ENCODE measurements at places on chromosomes 12 and 14. TPM values are rescaled to one million over a fixed set of nuclear protein-coding genes. Genes with fewer than 3 reads are reported as not detected.

GRCh38 chr12:124170760-124171159 is 124.1 kb upstream of the RFLNA start:
- no peaks in the 10 kb centered on the region for H3K27me3 ChIP-seq
- peaks cover 5% of the 10 kb centered on the region for H3K4me1 ChIP-seq
- DNase-seq = no peak
- no peak overlapping the region for H3K27ac ChIP-seq
- no peak overlapping the region for H3K4me3 ChIP-seq

PRIMA1 gene
- total RNA-seq = 4.1 TPM

DNA sequence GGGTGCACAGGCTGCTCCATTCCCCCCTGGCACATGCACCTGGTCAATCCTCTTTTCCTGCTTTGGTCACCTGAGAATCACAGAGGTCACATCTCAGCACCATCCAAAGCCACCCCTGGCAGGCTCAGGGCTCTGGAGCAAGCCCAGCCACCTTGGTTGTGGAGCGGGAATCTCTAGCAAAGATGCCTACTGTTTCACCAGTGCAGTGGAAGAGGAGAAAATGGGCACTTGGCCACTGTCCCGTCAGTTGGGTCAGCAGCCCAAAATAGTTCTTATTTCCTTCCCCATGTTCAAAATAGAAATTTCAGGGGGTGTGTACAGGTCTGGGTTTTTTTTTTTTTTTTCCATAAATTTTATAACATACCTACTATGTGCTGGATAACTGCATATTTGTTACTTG is 18.3 kb downstream of the RTL1 start:
- H3K27me3 ChIP-seq = no peaks in the 10 kb centered on the region
- no peaks in the 10 kb centered on the region for H3K36me3 ChIP-seq
- no peak overlapping the region for H3K4me3 ChIP-seq

OR8S1 gene
- not detected for total RNA-seq

DNA sequence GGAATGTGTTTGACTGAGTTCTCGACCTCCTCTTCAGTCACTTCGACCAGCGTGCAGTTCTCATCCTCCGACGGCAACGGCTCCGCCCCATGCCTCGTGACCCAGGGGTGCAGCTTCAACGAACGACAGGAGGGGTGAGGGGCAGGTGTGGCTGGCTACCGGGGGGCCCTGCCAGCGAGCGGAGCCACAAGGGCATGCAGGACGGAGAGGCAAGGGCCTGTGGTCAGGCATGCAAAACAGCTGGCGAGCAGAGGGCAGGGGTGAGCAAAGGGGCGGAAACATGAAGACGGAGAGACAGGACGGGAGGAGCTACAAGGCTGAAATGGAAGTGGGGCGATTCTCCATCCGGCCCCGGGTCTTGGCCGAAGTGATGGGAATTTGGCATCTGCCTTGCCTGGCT is 38.7 kb downstream of the P2RX4 start:
- no peaks in the 10 kb centered on the region for H3K27me3 ChIP-seq
- no peaks in the 10 kb centered on the region for H3K4me1 ChIP-seq
- H3K27ac ChIP-seq = no peak overlapping the region
- H3K4me3 ChIP-seq = no peak overlapping the region
- DNase-seq = no peak

GRCh38 chr12:132329036-132329719 is at the start of gene GALNT9:
GALNT9 (minus strand) TSS chr12:132329589; CDS start chr12:132329203, 386 bp downstream.
- DNase-seq = no peak
- H3K36me3 ChIP-seq = no peaks in the 10 kb centered on the region
- peaks cover 24% of the 10 kb centered on the region for H3K4me1 ChIP-seq
- peaks cover 4% of the 10 kb centered on the region for H3K27me3 ChIP-seq
- H3K27ac ChIP-seq = no peak within 1 kb of the TSS
- H3K4me3 ChIP-seq = peak within 1 kb of the TSS; percentile 13

DNA sequence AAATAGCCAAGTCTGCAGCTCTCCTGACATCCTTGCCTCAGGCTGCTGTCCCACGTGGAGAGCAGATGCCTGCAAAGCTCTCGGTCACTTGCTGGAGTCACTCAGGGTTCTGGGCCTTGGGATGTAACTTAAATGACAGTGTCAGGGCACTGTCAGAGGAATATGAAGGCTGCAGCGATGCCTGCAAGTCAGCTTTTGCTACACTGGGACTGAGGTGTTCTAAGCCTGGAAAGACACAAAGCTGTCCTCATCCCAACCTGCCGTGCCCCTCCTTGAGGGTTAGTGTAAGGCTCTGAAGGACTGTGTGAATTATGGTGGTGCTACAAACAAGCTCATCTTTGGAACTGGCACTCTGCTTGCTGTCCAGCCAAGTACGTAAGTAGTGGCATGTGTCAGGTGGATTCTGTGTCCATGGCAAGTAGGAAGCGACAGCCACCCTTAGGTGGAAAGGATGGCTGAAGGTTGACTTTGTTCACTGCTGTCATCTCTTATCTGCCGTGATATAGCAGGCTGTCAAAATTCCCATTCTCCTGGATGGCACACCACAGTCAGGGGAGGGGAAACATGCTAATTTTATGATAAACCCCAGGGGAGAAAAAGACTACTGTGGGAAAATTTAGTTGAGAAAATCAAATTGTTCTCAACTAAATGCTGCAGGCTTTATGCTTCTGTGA is 79.9 kb downstream of the DAD1 start:
- H3K4me1 ChIP-seq = peaks cover 62% of the 10 kb centered on the region
- H3K27me3 ChIP-seq = no peaks in the 10 kb centered on the region
- H3K27ac ChIP-seq = peak overlapping the region; percentile 69
- DNase-seq = no peak

DNA sequence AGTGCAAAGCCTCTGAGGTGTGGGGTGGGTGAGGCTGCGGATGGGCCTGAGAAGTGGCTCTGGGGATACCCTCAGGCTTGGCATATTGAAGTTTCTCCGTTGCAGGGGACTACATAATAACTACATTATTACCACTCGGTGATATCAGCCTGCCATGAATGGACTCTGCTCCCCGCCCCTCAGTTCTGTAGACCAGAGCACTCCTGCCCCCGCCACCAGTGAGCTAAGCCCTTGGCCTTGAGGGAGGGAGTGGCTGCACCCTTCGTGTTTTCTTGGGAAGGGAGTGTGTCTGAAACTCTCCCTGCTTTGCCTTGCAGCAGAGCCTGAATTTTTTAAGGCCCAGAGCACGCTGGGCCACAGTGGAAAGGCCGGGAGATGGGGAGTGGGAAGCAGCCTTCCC is 1.7 kb downstream of the ORAI1 start:
- no peaks in the 10 kb centered on the region for H3K4me1 ChIP-seq
- H3K36me3 ChIP-seq = no peaks in the 10 kb centered on the region
- peak overlapping the region; percentile 89 for H3K27ac ChIP-seq
- no peak for DNase-seq
- H3K27me3 ChIP-seq = no peaks in the 10 kb centered on the region

DNA sequence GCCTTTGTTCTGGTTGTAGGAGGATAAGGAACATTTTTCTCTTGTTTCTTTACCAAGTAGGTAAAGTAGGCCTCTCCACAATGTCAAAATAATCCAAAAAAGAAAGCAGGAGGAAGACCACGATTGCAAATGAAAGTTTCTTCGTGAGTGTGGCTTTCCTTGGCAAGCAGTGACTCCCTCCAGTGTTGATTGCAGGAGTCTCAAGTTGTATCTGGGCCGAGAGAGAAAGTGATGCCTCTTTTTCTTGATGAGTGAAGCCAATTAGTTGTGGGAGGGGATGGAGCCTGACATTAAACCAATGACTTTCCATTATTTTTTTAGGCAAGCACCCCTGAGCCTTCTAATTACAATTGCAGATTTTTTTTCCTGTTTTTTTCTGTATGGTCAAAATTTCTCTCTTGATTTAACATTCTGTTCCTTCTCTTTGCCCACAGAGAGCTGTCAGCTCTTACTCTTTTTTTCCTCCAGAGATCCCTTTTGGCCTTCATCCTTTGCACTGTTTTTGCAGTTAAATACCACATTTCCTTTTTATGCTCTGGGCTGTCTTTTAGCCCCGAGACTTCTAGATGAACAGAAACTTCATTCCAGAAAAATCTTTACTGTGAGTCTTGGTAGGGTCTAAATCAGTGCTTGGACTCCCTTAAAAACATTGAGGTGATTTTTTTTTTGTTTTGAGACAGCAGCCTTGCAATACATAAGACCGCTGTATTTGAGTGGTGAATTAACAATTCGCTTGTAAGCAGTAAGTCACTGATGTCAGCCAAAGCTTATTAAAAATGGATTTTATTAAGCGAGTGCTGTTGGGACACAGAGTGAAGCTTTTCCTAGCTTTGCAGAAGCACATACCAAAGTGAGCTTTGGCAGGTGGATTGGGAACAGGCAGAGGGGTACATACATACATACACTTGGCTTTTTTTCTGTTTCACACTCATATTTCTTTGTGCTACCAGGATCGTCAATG is 15.8 kb downstream of the FBXW8 start:
- no peaks in the 10 kb centered on the region for H3K27me3 ChIP-seq
- H3K4me3 ChIP-seq = no peak overlapping the region
- H3K4me1 ChIP-seq = no peaks in the 10 kb centered on the region
- H3K27ac ChIP-seq = peak overlapping the region; percentile 19
- peaks cover 14% of the 10 kb centered on the region for H3K36me3 ChIP-seq
- DNase-seq = no peak

ZDHHC22 gene
- total RNA-seq = not detected
